ENCODE measurements at places on chromosomes 4 and X.

DNA sequence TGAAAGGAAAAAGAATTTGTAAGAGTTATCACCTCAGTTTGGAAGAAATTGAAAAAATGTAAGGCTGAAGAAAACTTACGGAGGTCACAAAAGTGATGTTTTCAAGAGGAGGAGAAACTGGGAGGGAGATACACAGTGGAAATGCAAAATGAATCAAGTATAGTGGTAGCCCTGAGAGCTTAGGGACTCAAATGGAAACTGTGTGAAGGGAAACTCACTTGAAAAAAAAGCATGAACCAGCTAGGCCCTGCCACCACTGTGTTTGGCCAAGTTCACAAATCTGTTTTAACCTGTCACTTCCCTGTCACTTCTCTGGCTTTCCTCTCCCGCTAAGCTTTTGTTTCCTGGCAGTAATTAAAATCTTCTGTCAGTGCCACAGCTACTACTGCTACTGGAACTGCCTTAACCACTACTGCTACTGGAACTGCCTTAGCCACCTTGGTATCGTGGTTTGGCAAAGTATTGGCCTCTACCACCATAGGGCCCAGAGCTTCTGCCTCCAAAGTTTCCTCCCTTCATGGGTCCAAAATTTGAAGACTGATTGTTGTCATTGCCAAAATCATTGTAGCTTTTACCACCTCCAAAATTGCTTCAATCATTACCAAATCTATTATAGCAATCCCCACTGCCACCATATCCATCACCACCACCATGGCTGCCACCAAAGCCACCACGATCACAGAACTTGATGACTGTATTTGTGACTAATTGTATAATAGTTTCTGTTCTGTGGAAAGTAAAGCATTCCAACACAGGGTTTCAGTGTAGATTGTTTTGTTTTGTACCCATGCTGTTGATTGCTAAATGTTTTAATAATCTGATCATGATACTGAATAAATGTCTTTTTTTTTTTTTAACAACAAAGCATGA, 41.5 kb downstream of the SMARCA5 start:
- no peak for DNase-seq

DNA sequence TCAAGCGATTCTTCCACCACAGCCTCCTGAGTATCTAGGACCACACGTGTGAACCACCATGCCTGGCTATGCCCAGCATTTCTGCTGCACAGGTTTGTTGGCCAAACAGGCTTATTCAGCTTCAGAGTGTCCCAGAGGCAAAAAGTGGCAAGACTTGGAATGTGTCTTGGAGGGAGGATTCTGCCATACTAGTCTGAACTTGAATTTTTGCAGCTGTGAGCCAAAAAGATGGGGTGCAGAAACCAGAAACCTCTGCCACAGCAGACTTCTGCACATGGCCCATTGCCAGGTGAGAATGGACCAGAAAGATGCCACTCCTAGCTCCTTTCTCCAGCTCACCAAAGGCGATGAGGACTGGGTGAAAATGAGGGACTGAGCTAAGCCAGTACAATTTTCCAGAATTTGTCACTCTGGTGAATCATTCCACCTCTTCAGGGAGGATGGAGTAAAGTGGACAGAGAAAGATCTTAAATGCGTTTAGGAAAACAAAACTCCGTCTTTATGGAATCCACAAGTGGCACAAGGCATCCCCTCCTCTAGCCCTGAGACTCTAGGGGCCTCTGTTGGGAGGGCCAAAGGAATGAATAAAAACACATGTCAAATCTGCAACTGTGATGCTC, 369.1 kb upstream of the CLNK start:
- no peak for DNase-seq

- DNase-seq, result no peak
Measured at GRCh38 chr4:34720571-34720970, 1523.7 kb downstream of the ARAP2 start.

GRCh38 chrX:20265221-20265725, 1.4 kb downstream of the RPS6KA3 start:
- DNase-seq, result peak; percentile 58

- DNase-seq, result no peak
Measured at GRCh38 chr4:46975812-46976553, 17.4 kb downstream of the GABRA4 start.

DNA sequence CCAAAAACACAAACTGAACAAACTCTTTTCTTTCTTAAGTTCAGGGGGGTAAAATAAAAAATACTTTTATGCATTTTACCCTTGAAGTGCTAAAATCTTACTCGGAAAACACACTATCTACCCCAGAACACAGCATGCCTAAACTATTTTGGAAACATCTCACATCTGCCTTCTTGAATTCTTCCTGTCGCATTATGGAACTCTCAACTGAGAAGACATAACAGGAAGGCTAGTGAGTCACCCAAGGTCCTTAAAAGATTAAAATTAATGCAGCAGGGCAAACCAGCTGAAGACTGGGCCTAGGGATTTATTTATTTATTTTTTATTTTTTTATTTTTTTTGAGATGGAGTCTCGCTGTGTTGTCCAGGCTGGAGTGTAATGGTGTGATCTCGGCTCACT, 208.2 kb downstream of the APBB2 start:
- DNase-seq, result no peak

DNA sequence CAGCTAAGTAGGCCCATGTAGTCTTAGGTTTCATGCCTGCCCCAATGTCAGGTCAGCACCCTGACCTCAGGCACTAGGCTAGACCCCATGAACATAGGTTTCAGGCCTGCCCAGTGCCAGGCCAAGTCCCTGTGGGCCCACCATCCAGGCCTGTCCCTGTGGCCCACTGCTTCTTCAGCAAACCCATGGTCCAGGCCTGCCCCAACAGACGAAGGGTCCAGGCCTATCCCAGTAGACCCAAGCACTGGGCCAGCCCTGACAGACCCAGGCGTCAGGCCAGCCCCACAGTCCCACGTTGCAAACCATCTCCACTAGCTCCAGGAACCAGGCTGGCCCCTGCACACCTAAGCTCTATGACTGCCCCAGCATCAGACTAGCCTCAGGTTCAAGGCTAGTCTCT, 92.4 kb downstream of the ENOX2 start:
- no peak for DNase-seq

- no peak for DNase-seq
Measured at GRCh38 chrX:134936542-134936941, 54.2 kb upstream of the SMIM10 start.

GRCh38 chrX:2664502-2664901, 26.6 kb upstream of the CD99 start:
- peak; percentile 56 for DNase-seq

GRCh38 chrX:110156167-110156754, 153.3 kb downstream of the TMEM164 start:
- no peak for DNase-seq

- no peak for DNase-seq
Measured at GRCh38 chr4:53931461-53931961, 132.9 kb downstream of the CHIC2 start.

- no peak for DNase-seq
Measured at GRCh38 chr4:142933207-142933606, 87.1 kb upstream of the INPP4B start.

DNA sequence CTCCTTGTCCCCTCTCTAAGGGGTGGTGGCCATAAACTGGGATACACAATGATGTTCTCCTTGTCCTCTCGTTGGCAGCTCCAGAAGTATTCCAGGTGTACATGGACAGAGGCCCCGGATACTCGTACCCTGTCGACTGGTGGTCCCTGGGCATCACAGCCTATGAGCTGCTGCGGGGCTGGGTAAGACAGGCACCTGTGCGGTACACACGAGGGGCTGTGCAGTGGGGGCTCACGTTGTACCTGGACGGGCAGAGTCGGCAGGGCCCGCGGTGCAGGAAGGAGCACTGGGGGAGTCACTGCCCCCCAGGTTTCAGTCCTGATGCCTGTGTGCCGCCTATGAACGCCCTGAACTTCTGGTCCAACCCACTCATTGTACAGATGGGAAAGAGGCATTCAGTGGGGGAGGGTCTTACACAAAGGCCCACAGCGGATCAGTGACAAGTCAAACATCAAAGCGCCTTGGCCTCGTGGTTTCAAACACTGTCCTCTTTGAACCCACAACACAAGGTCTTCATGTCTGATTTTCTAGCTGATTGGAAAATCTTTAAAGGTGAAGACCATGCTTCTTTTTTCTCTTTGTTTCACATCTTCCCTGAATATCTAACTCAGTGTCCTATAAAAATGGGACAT, 261.6 kb downstream of the EVC2 start:
- no peak for DNase-seq

DNA sequence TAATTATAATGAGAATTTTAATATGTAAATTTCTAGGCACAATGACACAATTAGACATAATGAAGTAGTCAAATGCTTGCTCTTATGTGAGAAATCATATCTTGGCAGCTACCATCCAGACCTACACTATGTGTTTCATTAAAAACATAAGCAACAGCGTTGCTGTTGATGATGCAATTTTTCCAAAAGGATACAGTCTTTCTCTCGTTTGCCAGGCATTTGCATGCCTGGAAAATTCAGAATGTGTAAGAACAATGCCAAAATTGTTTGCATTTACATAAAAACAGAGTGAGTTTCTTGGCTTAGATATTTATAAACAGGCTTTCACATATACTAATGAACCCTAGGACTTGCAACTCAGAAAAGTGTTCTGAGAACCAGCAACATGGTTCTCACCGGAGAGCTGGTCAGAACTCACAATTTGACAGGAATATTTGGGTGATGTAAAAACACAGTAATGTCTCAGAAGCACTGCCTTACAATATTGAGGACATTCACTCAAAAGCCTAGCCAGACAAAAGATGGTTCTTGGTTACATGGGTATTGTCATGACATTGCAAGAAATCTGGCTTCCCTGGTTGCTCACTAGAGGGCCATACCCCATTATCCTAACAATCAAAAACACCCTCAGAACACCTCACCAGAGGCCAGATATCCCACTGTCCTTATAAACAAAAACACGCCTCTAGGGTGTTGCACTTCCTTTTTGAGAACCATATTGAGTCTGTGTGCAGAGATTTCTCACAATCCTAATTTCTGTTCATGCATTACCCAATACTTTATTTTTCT, 1029.0 kb upstream of the AGA start:
- no peak for DNase-seq

DNA sequence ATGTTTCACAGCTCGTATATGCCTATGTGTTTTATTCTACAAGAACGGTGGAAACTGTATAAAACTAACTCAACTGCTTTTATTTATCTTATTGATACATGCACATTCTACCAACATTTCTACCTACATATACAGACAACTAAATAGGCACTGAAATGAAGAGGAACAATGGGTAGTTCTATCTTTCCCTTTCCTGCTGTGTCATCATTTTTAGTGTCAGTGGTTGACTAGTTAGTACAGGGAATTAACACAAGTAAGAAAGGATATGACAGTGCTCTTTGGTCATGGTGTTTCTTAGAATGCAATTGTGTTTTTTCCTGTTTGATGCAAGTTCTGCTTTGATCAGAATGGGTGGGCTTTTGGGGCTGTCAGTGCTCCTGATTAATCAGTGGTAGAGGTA, 293.8 kb upstream of the CTSO start:
- no peak for DNase-seq

- DNase-seq, result no peak
Measured at GRCh38 chr4:54517781-54518444, 139.8 kb upstream of the KIT start.

- DNase-seq, result no peak
Measured at GRCh38 chr4:171067422-171067821, 745.8 kb upstream of the GALNTL6 start.

DNA sequence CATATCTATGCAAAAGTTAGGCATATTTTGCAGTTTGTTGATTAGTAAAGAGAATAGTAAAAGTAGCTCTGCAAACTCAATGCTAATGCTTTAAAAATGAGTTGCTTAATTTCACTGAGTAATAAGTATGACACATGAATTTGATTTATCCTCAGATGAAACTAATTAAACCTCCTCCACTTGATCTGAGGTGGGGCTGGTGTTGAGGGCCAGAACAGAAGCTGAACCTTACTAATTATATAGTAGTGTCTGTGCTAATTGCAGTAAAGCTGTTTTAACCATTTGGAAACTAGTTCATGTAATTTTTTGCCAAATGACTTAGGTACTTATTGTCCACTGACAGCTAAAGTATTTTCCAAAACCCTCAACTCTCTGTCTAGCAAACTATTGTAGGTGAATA, 7.7 kb upstream of the PGAM4 start:
- no peak for DNase-seq

DNA sequence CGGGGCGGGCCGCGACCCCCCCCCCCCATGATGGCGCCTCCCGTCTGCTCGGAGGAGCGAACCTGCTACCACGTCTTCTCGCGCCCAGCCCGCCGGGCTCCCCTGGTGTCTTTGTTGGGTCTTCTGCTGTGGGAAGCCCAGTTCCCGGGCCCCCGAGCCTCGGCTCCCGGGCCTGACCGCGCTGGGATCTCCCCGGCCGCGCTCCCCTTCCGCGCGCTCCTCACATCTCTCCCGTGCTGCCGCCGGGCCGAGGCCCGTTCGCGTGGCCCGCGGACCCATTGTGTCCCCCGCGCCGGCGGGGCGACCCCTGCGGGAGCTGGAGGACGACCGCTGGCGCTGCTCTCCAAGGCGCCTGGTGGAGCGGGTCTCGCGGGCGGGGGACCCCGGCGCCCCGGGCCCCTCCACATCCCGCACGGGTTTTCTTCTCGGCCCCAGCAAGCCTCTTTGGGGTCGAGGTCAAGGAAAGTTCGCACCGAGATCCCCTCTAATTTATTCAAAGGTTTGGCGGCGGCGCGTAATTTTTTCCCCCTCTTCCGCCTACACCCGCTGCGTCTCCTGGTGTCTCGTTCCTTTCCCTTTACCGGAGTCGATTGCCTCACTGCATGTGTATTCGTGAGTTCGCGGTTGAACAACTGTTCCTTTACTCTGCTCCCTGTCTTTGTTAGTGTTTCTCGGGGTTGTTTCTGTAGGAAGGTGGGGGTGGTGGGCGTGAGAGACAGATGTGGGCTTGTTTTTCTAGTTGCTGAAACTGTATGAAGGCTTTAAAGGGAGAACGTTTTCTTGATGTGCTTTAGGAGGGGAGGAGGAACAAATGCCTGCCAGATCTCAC, 770 bp downstream of the SMAD1 start:
- peak; percentile 79 for DNase-seq

DNA sequence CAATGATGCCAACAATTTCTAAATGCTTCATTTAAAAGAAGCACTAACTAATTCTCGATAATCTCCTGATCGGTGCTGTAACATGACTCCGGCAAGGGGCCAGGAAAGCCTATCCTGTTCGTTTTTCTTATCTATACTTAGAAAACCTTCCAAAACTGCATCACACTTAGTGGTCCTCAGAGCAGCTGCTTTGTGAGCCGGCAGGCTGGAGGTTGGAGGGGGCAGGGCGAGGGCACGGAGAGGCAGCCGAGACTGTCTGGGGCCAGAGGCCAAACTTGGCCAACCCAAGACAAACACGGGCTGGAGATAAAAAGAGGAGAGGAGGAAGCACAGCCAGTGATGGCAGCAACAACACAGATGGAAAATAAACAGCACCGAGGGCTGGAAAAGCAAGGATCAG, 455.7 kb downstream of the BCOR start:
- no peak for DNase-seq

DNA sequence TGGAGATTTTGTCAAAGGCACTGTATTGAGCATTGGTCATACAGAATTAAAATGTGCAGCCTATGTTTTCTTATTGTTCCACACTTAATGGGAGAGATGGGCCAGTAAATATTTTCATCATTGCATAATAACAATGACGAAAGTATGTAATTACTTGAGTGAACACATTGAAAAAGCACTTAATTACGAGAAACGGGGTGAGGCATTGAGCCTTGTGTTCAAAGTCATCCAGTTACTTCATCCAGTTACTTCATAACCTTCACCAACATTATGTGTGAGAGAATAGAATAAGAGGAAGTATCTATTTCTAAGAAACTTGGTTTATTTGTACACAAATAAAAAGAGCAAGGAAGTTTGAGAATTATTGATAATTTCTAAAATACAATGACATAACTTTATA, 1427.0 kb downstream of the ADGRL3 start:
- no peak for DNase-seq

- DNase-seq, result no peak
Measured at GRCh38 chr4:87498446-87498900, 30.7 kb downstream of the SPARCL1 start.

Measured in left hindlimb (tissue), 1 donor.